ENCODE measurements at places on chromosomes 12 and 14.

DNA sequence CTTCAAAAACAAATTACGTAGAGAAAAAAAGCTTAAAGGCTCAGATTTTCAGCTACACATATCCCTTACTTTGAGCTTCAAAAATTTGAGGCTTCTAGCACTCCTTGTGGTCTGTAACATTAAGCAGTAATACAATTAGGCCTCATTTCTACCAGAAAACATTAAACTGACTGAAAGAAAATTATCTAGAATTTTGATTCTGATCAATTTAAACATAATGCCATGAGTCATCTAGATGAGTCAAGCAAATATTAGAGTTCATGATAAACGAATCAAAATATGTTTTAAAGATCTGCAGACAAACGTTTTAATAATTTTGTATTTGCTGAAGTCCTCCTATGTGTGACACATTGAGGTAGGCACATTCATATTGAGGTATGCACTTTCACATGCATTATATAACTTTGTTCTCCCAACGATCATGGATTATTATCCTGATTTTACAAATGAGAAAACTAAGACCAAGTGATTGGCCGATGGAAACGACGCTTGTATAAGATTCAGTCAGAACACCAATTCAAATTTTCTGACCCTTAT lies 4.3 kb downstream of the OSBPL8 start:
- no peak for DNase-seq

- no peak for DNase-seq
Observed at GRCh38 chr12:39752482-39753137, 133.0 kb upstream of the ABCD2 start.

- DNase-seq = no peak
Observed at GRCh38 chr14:84090837-84091236, 1439.1 kb upstream of the FLRT2 start.

- DNase-seq = no peak
Observed at GRCh38 chr14:79670811-79671210, 540.5 kb downstream of the DIO2 start.

DNA sequence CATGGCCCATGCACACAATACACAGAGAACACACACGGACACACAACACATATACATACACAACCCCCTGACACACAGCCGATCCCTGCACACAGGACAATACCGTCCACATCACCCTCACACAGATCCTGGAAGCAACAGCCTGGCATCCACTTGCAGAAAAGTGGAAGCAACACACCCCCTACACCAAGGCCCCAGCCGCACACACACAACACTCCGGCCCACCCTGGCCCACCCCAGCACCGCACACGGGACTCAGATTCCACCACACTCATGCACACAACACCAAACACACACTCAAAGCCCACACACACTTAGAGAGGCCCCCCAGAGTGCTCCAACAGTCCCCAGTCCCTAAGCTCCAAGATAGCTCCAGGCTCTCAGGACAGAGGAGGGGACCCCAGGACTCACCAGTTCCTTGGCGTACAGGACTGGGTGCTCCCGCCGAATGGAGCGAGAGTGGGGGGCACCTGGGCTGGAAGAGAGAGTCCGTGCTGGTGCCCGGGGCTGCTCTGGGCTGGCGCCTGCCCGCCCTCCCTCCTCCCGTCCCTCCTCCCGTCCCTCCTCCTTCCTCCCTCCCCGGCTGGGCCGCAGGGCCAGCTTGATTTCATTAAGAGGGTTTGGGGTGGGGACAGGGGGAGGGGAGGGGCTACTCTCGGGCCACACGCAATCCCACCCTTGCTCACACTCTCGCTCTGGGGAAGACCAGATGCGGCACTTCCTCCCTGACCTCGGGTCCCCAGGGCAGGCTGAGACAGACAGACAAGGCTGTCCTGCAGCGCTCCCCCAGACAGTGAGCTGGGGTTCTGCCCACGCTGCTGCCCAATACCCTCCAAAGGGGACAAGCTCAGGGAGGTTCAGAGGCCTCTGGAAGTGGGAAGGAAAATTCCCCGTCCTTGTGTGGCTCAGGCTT lies at the start of gene TMEM119:
Gene TMEM119, minus strand, starts transcription at position 526 of the 913 bp plus-strand sequence. CDS start 5,701 bp downstream, outside the sequence.
- DNase-seq = no peak

DNA sequence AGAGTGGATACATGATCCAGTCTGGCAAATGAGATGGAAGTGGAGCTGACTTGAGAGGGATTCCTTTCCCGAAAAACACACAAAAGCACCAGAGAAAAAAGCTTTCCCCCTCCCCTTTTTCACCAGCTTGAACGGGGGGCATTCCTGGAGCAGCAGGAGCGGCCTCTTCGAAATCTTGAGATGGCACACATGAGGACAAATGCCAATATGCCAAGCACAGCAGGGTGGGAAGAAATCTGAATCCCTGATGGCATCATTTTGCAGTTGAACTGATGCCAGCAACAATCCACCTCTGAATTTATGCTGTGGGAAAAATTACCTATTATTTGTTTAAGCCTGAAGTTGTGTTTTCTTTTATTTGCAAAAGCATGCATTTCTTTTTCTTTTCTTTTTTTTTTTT lies 29.7 kb upstream of the BICD1 start:
- no peak for DNase-seq

- DNase-seq = no peak
Observed at GRCh38 chr12:132686825-132687210, 324 bp downstream of the POLE start.

- no peak for DNase-seq
Observed at GRCh38 chr12:32448586-32448985, 49.2 kb downstream of the FGD4 start.

- DNase-seq = no peak
Observed at GRCh38 chr12:64621257-64621942, 11.1 kb downstream of the RASSF3 start.

- no peak for DNase-seq
Observed at GRCh38 chr12:30792648-30793499, 38.1 kb upstream of the CAPRIN2 start.
